ENCODE measurements at places on chromosomes 7 and 10.
A peak's percentile ranks its signal among the peaks of the same experiment; 100 is the strongest.

- DNase-seq: no peak
These were observed 32.8 kb downstream of the CPED1 start for GRCh38 chr7:121020989-121021969.

DNA sequence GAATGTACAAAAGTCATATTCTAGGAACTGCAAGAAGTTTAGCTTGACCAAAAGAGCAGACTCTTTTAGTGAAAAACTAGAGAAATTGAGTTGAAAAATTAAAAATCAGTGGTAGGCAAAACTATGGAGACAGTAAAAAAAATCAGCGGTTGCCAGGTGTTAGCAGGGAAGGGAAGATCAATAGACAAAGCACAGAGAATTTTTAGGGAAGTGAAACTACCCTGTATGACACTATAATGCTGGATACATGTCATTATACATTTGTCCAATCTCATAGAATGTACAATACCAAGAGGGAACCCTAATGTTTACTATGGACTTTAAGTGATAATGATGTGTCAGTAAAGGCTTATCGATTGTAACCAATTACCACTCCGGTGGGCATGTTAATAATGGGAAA, 761.9 kb downstream of the MAGI2 start:
- no peak for DNase-seq

DNA sequence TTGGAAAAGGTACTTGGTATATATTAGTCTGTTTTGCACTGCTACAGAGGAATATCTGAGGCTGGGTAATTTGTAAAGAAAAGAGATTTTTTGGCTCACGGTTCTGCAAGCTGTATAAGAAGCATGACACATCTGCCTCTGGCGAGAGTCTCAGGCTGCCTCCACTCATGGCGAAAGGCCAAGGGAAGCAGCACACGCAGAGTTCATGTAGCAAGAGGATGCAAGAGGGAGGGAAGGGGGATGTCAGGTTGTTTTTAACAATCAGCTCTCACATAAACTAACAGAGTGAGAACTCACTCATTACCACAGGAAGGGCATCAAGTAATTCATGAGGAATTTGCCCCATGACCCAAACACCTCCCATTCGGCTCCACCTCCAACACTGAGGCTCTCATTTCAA, 484.8 kb upstream of the DPP6 start:
- DNase-seq: no peak

- no peak for DNase-seq
These were observed 228.8 kb downstream of the SNX10 start for GRCh38 chr7:26520483-26520882.

DNA sequence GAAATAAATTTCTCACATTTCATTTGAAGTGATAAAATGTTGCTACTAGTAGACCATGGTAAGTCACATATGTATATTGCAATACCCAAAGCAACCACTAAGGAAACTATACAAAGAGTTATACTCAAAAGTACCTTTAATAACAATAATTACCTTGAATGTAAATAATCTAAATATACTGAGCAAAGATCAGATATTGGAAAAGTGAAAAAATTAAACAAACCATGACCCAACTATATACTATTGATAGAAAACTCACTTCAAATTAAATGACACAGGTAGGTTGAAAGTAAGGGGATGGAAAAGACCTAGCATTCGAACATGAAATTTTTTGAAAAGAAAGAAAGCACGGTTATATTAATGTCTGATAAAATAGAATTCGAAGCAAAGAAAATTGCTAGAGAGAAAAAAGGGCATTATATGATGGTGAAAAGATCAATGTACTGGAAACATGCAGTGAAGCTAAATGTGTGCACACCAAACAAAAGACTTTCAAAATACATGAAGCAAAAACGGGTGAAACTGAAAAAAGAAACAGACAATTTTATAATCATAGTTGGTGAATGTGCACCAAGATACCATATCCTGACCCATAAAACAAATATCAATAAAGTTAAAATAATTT, 29.1 kb downstream of the TFPI2 start:
- no peak for DNase-seq

DNA sequence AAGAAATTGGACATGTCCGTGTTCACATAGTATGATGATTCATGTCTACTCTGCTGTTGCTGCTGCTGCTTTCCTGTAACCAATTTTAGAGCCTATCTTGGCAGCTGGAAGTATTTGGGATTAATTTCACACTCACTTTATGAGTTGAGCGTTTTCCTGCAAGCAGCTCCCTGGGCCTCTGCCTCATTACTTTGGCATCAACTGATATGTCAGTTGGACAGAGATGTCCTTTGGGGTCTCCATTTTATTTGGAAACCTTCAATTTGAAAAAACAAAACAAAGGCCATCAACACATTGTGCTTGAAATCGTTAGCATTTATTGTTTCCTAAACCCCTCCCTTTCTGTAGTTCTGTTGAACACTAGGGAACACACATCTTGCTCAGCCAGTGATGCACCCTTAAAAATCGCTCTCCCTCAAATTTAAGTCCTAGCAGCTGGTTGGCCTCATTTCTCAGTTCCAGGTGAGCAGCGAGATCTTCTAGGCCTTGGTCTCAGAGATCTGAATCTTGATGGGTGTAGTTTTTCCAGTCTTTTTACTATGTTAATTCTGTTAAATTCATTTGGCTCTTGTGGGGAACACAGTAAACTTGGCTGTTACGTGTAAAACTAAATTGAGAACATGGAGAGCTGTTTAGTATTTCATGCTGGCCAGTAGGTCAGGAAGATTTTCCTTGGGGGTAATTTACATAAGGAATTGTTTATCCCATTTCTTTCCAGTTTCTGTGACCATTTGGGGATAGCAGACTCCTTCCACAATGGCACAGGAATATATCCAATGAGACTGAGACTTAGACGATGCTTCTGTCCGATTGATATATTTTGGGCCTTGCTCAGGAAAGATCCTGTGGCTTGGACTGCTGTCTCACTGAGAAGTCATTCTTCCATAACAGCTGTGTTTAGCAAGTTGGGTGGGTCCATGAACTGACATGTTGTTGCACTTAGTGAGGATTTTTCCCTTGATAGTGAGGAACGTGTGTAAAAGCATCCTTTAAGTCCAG, 371.6 kb downstream of the BBS9 start:
- peak; percentile 56 for DNase-seq

GRCh38 chr10:61992671-61993668, 91.5 kb downstream of the ARID5B start:
- DNase-seq: peak; percentile 98

All from fibroblast of gingiva (primary cell).